ENCODE measurements at places on chromosomes 1 and 21. TPM values are rescaled to one million over a fixed set of nuclear protein-coding genes. Genes with fewer than 3 reads are reported as not detected.

The TMEM240 gene
- 3.9 TPM for polyA plus RNA-seq

The CFAP126 gene
- 0.15 TPM for polyA plus RNA-seq

The VSIG8 gene
- 0.06 TPM for polyA plus RNA-seq

DNA sequence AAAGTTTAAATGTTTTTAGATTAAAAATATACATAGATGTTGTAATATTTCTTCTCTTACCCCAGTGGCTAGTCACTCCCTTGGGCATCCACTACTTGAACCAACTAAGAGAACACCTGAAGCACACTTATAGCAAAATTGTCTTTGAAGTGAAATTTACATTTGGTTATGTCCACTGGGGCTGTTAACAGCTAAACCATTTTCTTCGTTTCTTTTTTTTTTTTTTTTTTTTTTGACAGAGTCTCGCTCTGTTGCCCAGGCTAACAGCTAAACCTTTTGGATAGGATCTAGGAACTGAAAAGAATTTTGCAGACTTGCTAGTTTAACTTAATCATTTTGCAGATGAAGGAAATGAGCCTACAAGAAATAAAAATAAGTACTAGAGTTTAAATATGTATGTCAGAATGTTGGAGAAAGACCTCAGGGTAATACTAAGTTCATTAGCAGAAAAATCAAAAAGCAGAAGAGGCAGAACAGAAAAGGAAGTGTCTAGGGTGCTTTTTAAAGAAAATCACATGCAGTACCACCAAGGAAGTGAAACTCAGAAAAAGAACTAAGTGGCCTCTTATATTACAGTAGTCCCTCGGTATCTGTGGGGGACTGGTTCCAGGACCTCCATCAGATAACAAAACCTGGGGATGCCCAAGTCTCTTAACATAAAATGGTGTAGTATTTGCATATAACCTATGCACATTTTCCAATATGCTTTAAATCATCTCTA, 11.8 kb downstream of the DRAM2 start:
- no peak overlapping the region for H3K27ac ChIP-seq
- no peaks in the 10 kb centered on the region for H3K27me3 ChIP-seq
- H3K4me1 ChIP-seq, result no peaks in the 10 kb centered on the region
- no peak for DNase-seq
- peaks cover 37% of the 10 kb centered on the region for H3K36me3 ChIP-seq

DNA sequence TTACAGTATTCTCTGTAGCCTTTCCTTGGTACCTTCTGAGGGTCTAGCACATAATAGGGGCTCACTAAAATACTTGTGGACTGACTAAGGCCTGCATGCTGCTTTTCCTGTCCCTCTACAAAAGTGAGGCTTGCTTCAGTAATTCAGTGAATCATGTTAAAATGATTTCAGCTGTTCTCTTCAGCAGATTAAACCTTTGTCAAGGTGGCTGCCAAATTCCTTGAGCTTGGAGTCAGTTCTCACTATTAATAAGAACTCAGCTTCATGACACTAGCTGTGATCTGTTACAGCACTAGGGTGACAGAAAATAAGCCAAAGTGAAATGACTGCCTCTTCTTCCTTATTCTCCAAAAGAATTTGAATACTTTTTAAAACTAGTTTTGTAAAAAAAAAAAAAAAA, 128.8 kb downstream of the KCNN3 start:
- no peak overlapping the region for H3K27ac ChIP-seq
- H3K4me3 ChIP-seq, result no peak overlapping the region
- DNase-seq, result no peak
- H3K27me3 ChIP-seq, result peaks cover 20% of the 10 kb centered on the region
- no peaks in the 10 kb centered on the region for H3K36me3 ChIP-seq

DNA sequence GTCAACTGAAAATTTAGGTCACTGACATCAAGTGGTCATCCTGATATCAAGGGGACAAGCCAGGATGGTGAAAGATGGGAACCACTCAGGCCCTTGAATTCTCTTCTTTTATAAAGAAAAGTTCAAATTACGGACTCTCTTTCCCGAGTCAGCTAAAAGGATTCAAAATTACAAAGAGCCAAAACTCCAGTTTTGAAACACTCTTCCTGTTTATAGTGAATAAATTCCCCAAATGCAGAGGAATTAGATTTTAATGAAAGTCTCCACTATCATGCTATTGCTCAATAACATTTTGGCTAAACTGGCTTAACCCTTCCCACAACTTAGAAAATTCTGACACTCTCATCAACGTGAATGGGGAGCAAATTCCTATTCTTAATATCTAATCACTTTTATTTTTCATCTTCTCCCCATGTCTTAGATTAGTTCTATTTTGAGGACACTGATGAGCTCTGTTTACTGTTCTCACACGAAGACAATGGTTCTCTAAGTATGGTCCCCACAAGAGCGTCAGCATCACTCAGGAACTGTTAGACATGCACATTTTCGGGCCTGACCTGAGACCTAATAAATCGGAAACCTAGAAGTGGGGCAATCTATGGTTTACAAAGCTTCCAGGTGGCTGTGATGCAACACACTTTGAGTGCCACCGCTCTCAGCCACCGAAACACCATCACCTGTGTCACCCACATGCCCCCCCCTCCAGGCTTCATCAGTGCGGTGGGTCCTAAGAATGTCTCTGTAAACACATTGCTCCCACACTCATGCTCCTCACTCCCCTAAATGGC, 64.4 kb upstream of the TIAM1 start:
- DNase-seq, result no peak
- no peaks in the 10 kb centered on the region for H3K27me3 ChIP-seq
- no peak overlapping the region for H3K27ac ChIP-seq

DNA sequence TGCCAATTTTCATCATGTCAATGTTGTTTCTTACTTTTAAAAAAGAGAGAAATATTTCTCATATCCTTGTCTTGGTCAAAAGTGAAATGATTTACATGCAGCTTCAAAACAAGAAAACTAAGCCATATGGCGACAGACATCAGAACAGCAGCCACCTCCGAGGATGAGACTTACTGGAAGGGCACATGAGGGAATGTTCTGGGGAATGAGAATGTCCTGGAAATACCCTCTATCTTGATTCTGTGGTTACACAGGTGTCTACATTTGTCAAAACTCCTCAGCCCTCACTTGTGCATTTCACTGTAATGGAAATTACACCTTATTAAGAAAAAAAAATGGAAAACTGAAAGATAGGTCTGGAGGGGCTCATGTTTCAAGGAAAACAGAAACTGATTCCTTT, 14.2 kb upstream of the ECE1 start:
- no peak for DNase-seq
- peaks cover 6% of the 10 kb centered on the region for H3K36me3 ChIP-seq
- no peak overlapping the region for H3K4me3 ChIP-seq

DNA sequence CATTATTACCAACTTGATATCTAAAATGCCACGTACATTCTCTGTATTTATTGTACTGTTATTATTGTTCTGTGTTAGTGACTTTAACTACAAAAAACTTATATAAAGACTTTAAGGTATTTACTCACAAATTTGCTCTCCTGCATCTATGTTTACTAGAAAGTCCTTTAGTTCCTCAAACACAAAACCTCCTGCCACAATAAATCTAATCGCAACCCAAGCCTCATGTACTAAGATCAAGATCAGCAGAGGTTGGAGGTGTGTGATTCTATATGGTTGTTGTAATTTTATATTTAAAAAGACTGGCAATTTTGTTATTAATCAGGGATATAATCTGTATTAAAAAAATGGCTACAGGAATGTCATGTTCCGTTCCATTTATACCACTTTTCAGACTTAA, 68.6 kb downstream of the VAV3 start:
- no peaks in the 10 kb centered on the region for H3K27me3 ChIP-seq
- H3K27ac ChIP-seq, result no peak overlapping the region
- no peak for DNase-seq

DNA sequence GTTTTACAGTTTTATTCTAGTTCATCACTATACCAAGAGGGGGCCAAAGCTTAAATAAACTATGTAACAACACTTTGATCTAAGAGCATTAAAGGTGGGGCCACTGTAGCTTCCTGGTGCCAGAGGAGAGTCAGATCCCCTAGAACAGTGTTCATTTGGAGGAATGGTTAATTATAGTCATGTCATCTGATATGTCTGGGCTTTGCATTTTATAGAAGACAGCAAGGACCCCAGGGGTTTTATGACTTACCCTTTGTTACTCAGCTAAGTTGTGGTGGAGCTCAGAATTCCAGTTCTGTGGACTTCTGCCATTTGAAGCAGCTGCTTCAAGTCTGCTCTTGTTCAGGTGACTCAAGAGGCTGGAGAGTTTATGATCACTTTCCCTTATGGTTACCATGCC, 16.7 kb downstream of the KDM4A start:
- H3K4me1 ChIP-seq, result no peaks in the 10 kb centered on the region
- no peak overlapping the region for H3K27ac ChIP-seq
- no peaks in the 10 kb centered on the region for H3K27me3 ChIP-seq
- no peak for DNase-seq
- peaks cover 92% of the 10 kb centered on the region for H3K36me3 ChIP-seq

Data from large intestine (tissue), 12 donors.